ENCODE measurements at places on chromosomes 7 and 10. TPM values are rescaled to one million over a fixed set of nuclear protein-coding genes. Genes with fewer than 3 reads are reported as not detected.

DNA sequence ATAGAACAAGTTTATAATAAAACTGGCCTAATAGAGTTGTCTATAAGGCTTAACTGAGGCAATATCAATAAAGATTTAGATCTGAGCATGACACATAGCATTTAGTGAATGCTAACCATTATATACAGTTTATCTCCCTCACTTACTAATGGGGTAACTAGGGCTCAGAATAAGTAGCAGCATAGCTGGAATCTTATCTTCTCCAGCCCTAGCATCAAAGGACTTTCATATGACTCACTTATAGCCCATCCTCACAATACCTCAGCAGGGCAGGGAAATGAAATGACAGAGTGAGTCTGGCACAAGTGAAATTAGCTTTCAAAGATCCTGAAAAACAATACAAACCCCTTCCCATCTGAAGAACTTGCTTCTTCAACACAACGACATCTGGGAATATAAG is 362.9 kb downstream of the KIF20B start:
- no peak for DNase-seq

- DNase-seq = no peak
Observed at GRCh38 chr7:118846977-118847376, 622.5 kb downstream of the ANKRD7 start.

GRCh38 chr10:71312811-71313789 is 6.0 kb upstream of the SLC29A3 start:
- peak; percentile 71 for DNase-seq

- DNase-seq = no peak
Observed at GRCh38 chr7:93601363-93601762, 26.8 kb upstream of the CALCR start.

- DNase-seq = no peak
Observed at GRCh38 chr7:106504645-106505044, 156.3 kb downstream of the CCDC71L start.

DNA sequence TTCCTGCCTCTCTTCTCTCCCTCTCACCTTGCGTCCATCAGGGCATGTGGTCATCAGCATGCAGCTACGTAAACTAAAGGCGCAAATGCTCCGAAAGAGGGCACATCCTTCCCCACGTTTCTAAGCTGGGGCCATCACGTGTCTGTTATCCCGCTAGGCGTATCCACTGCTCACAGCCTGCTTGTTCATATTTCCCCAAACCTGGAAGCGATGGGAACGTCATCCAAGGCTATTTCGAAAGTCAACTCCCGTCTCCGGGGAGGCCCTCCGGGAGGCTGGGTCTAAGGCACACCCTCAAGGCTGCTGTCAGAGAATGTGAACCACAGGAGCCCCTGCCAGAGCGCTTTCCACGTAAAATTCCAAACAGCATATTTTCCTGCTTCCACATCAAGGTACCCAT is 199.2 kb downstream of the DIP2C start:
- no peak for DNase-seq

DNA sequence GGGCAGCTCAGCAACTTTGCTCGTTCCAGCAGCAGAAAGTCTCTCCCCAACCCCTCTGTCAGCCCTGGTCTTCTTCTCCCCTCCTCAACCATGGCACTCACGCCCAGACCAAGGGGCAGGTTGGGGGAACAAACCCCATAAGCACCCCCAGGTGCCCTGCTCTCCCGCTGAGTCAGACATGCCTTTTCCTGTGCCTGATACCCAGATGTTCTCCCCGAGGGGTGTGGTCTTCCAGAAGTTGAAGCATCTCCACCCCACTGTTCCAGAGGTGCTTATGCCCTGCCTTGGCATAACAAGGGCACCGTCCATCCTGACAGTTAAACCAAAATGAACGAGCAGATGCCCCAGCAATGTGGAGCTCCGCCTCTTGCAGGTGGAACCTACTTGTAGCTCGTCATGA is 67.1 kb downstream of the C10orf143 start:
- no peak for DNase-seq

- no peak for DNase-seq
Observed at GRCh38 chr7:6167004-6167551, 105.3 kb downstream of the CYTH3 start.

DNA sequence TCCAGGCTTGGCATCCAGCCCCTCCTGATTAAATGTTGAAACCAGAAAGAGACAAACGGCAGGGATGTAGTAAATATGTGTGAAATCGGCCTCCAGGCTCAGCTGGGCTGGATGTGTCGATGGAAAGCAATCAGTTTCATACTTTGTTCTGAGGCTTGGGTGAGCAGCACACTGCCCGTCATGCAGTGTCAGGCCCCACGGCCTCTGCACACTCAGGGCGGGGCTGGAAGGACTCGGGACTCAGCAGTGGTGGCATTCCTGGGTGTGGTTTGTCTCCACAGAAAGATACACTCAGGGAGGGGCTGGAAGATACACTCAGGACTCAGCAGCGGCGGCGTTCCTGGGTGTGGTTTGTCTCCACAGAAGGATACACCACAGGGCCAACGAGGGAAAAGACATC is 22.0 kb downstream of the ADGRA1 start:
- no peak for DNase-seq

- no peak for DNase-seq
Observed at GRCh38 chr10:98062424-98062823, 32.0 kb upstream of the CRTAC1 start.

GRCh38 chr10:71857934-71858890 is 7.2 kb upstream of the PSAP start:
- no peak for DNase-seq

- DNase-seq = peak; percentile 44
Observed at GRCh38 chr7:37448011-37448635, 541 bp downstream of the ELMO1 start.

DNA sequence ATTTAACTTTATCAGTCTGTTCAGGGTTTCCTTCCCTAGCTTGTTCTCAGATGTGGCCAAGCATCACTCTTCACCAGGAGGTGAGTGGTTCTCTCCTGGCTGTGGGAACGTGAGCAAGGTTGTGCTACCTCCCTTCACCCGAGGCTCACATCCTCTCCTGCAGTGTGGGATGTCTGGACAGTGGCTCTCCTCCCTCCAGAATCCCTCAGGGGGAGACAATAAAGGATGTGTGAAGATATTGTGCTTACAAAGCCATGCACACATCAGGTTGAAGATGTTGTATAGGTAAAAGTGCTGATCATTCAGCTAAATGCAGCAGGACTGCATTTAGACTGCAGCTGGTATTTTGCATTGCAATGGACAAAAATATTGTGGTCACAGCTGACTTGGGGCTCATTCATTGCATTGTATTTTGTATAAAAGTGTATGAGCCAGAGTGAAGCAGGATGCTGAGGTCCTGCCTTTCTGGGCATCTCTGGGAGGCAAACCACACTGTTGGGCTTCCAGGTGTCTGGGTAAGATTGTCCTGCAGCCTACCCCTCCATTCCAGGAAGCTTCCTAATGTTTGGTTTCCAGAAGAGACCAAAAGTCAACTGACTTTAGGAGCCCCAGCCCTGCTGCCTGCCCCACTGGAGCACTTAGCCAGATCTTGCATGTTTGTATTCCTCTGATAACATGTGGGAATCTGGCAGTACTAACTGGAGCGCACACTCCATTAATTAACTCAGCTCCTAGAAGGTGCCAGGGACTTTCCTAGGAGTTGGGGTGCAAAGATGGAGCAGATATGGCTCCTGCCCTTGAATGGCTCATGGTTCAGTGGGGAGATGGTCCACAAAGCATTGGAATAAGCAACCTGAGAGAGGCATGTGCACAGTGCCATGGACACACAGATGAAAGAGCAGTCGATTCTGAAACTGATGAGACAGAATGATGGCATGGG is 292.5 kb upstream of the ZNF32 start:
- DNase-seq = peak; percentile 29

DNA sequence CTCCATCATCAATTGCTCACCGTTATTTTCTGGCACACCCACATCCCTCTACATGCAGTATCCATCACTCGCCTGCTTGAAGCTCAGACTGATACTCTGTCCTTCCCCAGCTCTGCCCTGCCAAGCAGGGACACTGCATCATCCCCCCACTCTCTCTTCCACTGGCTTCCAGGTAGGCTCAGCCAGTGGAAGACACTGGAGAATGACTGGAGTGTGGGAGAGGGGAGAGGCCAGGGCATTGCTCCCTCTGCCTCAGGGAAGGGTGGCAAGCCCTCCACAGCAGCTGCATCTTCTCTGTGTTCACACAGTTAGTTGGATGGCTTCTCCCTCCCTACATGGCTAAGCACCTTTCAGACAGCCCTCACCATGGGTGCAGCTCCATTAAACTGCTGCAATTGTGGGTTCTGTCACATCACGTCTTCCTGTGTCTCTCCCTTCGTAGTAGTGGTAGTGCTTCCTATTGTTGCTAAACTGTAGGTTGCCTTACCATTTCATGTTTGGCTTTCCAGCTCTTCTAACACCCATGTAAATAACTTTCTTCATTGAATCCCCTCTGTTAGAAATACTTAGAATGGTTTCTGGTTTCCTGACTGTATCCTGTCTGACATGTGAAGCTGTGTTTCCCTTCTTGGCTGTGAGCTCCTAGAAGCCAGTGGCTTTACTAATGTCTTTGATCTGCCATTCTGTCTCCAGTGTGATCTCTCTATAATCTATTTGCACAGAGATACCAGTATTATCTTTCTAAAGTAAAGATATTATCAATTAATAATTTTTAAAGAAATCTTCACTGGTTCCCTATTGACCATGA is 483.7 kb upstream of the LRRN3 start:
- DNase-seq = no peak

DNA sequence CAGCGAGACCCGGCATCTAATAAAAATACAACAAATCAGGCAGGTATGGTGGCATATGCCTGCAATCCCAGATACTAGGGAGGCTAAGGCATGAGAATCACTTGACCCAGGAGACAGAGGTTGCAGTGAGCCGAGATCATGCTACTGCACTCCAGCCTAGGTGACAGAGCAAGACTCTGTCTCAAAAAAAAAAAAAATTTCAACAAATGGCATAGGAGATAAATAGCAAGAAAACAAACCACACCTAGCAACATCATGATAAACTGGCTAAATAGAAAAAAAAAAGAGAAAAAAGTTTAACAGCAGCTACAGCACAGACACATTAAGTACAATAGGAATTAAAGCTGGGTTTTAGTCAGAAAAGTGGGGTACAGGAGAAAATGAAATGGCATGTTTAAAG is 1034.6 kb upstream of the LRRN3 start:
- no peak for DNase-seq

DNA sequence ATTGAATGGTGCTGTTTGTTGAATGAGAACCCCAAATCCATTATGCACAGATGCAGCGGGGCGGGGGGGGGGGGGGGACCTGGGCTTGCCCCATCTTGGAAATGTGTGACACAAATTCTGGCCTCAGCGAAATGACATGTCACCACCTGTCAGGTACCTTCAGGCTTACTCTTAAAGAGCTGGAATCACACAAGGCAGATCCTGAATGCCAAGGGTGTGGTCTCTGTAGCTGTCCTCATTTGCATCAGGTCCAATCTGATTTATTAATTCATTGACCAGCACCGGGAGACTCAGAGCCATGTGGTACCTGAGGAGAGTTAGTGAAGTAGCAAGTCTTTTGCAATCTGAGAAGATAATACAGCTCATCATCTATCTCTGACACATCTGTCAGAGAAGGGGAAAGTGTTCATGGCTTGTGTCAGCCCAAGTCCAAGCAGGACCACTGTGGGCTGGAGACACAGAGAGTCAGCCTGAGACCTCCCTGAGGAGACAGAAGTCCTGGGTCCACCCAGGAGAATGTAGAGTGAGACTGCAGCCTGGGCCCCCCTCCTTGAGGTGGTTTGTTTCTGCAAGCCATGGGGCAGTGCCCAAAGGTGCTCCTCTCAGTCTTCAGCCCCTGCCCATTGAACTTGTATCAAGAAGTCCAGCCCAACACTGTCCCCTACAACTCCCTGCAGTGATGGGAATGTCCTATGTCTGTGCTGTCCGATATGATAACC is 46.7 kb downstream of the ADCYAP1R1 start:
- DNase-seq = peak; percentile 27

Gene PFKP
- total RNA-seq = 67.8 TPM

Gene AKR1D1
- total RNA-seq = not detected

Gene TSPAN15
- total RNA-seq = 156 TPM

Gene TUBB8
- 0.78 TPM for total RNA-seq

Gene ZDHHC6
- 42.1 TPM for total RNA-seq

Gene NRP1
- total RNA-seq = 68.3 TPM

Gene BHLHA15
- total RNA-seq = 0.73 TPM

Gene GSTO2
- 47.0 TPM for total RNA-seq

Gene EIF5AL1
- total RNA-seq = 0.94 TPM

All from ureter (tissue), 1 donor.